ENCODE measurements at places on chromosomes 12 and 14. TPM values are rescaled to one million over a fixed set of nuclear protein-coding genes. Genes with fewer than 3 reads are reported as not detected.

The SALL2 gene
- total RNA-seq = 17.1 TPM

The TIGAR gene
- 18.3 TPM for total RNA-seq

The FAM186B gene
- total RNA-seq = 0.21 TPM

The PTPN21 gene
- 12.5 TPM for total RNA-seq

The OR6C74 gene
- not detected for total RNA-seq
